T-cell (primary cell): ENCODE measurements at places on chromosomes 13 and 19.

- DNase-seq: no peak
Observed at GRCh38 chr13:54845351-54845965, 1816.8 kb downstream of the OLFM4 start.

DNA sequence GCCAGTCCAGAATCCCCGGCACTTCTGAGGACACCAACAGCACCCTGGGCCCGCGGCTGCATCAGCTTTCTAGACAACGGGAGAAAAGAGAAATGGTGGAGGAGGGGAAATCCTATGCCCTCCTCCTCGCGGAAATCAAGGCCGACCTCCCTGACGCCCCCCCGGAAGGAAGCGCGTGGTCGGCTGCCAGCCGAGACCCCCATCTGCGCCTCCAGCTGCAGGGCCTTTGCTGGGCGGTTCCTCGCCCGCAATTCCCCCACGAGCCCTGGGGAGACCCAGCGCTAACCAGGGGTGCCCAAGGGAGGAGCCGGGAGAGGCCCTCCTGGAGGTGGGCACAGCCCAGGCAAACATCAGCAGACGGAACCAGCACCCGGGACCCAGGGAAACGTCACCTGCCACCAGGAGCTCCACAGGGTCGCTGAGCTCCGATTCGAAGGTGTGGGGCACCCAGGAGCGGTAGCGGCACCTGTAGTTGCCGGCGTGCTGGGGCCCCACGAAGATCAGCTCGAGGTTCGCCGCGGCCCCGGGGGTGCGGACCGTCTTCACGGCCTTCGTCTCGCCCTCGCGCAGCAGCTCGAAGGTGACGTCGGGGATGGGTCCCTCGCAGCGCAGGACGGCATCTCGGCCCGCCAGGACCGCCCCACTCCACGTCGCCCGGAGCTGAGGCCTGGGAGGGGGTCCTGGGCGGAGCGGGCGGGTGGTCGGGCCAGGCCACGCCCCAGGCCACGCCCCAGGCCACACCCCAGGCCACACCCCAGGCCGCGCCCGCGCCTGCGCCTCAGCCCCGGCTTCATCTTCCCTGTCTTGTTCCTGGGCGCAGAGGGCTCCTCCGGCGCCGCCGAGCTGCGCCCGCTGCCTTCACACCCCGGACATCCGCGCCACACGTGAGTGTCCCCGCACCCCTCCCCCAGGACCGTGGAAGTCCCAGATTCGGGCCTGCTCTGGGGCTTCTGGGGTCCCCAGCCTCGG lies 6.0 kb downstream of the A1BG start:
- peak; percentile 29 for DNase-seq

DNA sequence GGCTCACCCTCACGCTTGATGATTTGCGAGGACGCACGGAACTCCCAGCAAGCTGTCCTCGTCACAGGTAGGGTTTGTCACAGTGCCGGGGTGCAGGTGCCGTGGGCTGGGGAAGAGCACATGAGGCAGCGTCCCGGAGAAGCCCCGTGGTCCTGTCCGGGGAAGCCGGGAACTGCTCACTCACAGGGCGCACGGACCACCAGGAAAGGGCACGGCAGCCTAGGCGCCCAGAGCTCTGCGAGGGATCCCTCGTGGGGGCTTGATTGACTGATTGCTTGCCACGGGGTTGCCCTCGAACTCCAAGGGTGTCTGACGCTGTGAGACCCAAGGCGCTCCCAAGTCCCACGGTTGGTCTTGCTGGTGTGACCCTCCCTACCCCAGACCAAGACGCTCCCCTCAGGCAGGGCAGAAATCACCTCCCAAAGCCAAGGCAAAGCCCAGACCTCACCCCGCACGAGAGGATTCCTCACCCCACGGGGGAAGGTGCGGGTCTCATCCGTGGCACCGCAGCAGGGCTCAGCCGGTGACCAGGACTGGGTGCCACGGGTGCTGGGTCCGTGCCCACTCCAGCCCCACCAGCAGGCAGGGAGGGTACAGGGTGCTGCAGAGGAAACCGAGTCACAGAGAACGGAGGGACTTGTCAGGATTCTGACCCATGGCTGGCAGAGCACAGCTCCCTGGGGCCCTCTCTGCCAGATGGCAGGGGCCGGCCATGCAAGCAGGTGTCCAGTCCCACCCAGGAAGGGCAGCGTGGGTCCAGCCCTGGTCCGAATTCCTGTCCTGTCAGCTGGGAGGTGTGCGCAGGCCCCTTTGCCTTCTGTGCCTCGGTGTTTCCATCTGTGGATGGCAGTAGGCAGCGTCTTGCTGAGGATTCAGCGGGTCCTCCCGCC lies 7.7 kb downstream of the C2CD4C start:
- DNase-seq: no peak

GRCh38 chr19:35555301-35556005 lies 8.0 kb downstream of the ATP4A start:
- DNase-seq: no peak

DNA sequence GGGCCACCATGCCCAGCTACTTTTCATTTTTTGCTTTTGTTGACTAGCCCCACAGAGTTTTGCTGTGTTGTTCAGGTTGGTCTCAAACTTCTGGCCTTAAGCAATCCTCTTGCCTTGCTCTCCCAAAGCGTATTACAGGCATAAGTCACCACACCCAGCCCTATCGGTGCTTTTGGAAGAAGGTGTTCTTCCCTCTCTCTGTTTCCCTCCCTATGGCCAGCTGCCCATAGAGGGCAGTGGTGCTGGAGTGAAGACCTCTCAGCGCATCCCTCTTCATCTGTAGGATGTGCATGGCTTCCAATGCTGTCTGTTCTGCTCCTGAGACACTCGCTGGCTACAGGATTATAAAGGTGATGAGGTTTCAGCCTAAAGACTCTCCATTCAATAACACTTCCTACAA lies 1.3 kb upstream of the CD22 start:
- no peak for DNase-seq

GRCh38 chr13:30806784-30807183 lies 71.4 kb downstream of the ALOX5AP start:
- DNase-seq: no peak
